ENCODE measurements at places on chromosomes 7 and 10. TPM values are rescaled to one million over a fixed set of nuclear protein-coding genes. Genes with fewer than 3 reads are reported as not detected.

- peak overlapping the region; percentile 65 for H3K27ac ChIP-seq
- no peaks in the 10 kb centered on the region for H3K36me3 ChIP-seq
- H3K4me1 ChIP-seq = peaks cover 14% of the 10 kb centered on the region
- H3K4me3 ChIP-seq = peak overlapping the region; percentile 51
- no peaks in the 10 kb centered on the region for H3K27me3 ChIP-seq
These were observed 506 bp downstream of the MCM10 start for GRCh38 chr10:13161857-13162271.

DNA sequence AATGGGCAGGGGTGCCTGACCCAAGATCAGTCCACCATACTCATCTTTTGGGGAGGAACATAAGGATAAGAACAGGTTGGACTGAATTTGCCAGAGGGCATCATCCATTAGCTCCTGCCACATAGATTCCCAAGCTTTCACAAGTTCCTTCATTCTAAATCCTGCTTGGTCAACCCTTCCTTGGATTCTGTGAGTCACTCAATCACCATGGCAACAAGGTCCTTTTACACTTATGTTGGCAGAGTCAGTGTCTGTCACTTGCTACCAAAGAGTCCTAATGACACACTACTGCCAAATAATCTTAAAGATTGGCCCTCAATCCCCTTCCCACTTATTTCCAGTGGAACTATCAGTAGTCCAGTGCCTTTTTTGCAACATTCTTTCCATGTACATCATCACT is 5.0 kb upstream of the LGI1 start:
- no peak overlapping the region for H3K4me3 ChIP-seq
- H3K4me1 ChIP-seq = peaks cover 13% of the 10 kb centered on the region

DNA sequence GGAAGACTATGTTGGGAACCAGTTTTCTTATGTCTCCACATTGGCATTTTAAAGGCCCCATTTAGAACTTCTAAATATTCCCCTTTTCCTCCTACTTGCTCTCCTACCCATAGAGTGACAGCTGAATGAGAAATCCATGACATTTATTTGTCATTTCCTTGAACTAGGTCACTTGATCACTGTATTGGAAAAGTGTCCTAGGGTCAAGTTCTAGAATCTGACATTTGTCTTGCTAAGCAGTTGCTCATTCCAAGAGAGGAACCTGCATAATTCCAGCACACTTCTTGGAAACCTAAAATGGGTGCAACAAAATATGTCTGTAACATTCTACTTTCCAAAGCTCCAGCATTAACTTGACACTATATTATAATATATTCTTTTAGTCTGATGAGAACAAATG is 3.6 kb upstream of the DPY19L1 start:
- no peaks in the 10 kb centered on the region for H3K36me3 ChIP-seq
- H3K27me3 ChIP-seq = no peaks in the 10 kb centered on the region

DNA sequence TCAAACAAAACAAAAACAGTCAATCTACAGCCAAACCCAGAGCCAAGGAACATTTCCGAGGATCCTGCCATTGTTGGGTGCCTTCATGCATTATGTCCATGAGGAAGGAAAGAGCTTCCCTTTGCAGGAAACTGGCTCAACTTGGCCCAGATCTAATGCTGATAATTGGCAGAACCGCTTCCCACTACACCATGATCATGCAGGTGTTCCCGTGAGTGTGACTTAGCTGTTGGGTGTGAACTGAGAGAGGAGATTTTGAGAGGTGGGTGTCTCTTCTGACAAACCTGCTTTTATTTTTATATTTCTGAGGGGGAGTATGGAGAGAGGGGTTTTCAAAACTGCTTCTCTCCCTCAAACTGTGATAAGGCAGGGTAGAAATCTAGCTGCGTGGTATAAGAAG is 14.6 kb downstream of the SAP25 start:
- DNase-seq = no peak
- H3K4me3 ChIP-seq = no peak overlapping the region
- H3K27me3 ChIP-seq = no peaks in the 10 kb centered on the region
- peaks cover 67% of the 10 kb centered on the region for H3K36me3 ChIP-seq
- H3K4me1 ChIP-seq = peaks cover 15% of the 10 kb centered on the region
- H3K27ac ChIP-seq = no peak overlapping the region

- H3K4me3 ChIP-seq = no peak overlapping the region
- H3K27ac ChIP-seq = no peak overlapping the region
- DNase-seq = no peak
- H3K4me1 ChIP-seq = no peaks in the 10 kb centered on the region
- H3K27me3 ChIP-seq = peaks cover 4% of the 10 kb centered on the region
- H3K36me3 ChIP-seq = no peaks in the 10 kb centered on the region
These were observed 22.8 kb upstream of the OSBPL3 start for GRCh38 chr7:25002786-25003185.

DNA sequence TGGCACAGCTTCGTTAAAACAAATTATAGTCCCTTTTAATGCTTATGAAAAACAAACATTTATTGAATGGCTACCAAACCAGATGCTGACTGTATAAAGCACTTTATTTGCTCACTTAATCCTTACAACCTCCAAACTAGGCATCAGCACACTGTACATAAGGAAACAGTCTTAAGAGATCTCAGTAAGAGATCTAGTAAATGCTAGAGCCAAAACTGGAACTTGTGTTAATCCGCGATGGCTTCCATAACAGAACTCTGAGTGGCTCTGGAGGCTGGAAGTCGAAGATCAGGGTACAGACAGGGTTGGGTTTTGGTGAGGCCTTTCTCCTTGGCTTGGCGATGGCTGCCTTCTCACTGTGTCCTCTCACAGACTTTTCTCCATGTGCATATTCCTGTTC is 27.0 kb downstream of the PDZD8 start:
- peaks cover 3% of the 10 kb centered on the region for H3K4me1 ChIP-seq
- no peaks in the 10 kb centered on the region for H3K36me3 ChIP-seq
- no peak overlapping the region for H3K27ac ChIP-seq
- H3K27me3 ChIP-seq = no peaks in the 10 kb centered on the region
- no peak overlapping the region for H3K4me3 ChIP-seq

DNA sequence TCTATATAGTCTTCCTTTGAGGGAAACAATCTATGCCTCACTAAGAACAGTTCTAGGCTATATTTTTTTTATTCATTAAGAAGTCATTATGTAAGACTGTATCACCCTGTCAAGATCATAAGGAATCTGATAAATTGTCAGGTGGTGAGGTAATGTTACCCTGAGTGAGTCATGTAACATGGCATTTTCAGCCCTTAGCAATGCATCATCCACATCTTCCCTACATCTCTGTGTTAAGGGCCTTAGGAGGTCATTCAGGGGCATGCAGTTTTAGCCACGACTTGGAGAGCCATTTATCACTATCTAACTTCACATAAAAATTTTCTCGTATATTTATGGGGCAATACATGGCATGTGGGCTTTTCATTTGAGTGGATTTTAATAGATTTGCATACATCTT is 924.5 kb upstream of the MBL2 start:
- no peaks in the 10 kb centered on the region for H3K4me1 ChIP-seq
- H3K27me3 ChIP-seq = no peaks in the 10 kb centered on the region
- no peaks in the 10 kb centered on the region for H3K36me3 ChIP-seq
- DNase-seq = no peak
- H3K27ac ChIP-seq = no peak overlapping the region

- no peaks in the 10 kb centered on the region for H3K36me3 ChIP-seq
- H3K4me3 ChIP-seq = no peak overlapping the region
- H3K27me3 ChIP-seq = no peaks in the 10 kb centered on the region
- H3K27ac ChIP-seq = peak overlapping the region; percentile 78
- no peak for DNase-seq
These were observed 500.1 kb upstream of the KLF6 start for GRCh38 chr10:4285121-4285520.

DNA sequence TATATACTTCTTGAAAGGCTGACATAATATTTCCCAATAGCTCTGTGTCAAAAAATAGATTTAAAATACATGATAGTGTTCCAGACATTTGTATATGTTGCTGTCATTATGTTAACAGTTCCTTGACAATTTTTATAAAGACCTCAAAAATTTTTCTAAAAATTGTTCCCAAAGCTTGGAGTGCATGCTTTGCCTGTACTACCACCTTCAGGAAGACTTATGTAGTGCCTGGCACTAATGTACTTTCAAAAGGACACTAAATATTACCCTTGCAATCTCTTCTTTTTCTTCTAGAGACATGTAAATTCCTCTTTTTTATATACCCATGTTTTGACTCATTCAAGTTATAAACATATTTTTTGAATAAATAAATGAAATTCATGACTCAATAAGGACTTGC is 48.0 kb upstream of the SP8 start:
- DNase-seq = no peak
- no peaks in the 10 kb centered on the region for H3K4me1 ChIP-seq
- peaks cover 7% of the 10 kb centered on the region for H3K27me3 ChIP-seq
- H3K36me3 ChIP-seq = no peaks in the 10 kb centered on the region
- no peak overlapping the region for H3K4me3 ChIP-seq

Gene LAMB1
- total RNA-seq = 399 TPM

Gene OR6V1
- not detected for total RNA-seq

Gene EXOC4
- total RNA-seq = 225 TPM

Gene MMD2
- total RNA-seq = not detected
